ENCODE measurements at places on chromosomes 7 and 10.

- no peak for DNase-seq
Measured at GRCh38 chr7:142508251-142508650, 241.0 kb upstream of the PRSS1 start.

DNA sequence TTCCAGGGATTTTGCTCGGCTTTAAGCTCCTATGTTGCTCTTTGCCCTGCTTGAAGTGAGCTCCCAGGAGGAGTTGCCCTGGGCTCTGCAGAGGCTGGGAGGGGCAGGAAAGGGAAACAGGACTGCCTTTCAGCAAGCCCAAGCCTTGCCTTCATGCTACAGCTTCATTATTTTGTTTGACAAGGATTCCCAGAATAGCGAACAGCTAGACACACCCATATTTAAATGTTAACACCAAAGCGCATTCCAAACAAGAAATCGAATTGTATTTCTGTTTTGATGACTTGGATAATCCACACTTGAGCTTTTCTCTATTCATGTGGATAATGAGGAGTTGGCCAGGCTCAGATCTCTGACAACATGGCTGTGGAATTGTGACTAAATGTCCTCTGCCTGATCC lies 6.3 kb downstream of the KIAA1217 start:
- DNase-seq, result no peak

DNA sequence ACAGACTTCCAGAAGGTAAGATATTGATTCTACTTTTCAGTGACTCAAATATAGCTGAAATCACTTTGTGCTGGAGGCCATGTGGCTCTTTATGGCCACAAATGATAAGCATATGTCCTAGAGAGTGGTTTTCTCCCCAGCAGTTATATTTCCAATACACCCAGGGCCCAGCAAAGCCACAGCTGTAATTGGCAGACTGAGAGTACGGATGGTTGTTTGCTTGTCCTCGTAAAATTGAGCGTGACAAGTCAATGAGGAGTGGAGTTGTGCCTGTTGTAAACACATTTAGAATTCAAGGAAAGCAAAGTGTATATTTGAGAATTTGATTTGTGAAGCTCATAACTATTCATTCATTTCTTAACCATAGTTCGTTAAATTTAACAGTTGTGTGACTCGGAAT lies 201.8 kb downstream of the LHFPL3 start:
- DNase-seq, result peak; percentile 20

DNA sequence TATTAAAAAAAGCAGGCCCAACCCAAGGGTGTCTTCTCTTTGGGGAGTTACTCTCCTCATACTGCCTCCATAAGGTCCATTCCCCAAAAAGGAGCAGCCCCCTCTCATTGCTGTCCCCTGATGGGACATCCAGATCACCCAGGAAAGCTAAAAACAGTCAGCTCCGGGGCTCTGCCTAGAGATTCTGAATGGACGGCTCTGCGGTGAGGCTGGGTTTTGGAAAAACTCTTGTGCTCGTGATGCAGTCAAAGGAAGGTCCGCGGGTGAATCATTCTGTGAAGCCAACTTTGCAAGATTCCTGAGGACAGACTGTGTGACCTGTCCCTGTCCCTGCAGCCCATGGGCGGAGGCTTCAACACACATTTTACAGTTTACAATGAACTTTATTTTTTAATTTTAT lies 351.5 kb downstream of the TYW1 start:
- DNase-seq, result no peak

DNA sequence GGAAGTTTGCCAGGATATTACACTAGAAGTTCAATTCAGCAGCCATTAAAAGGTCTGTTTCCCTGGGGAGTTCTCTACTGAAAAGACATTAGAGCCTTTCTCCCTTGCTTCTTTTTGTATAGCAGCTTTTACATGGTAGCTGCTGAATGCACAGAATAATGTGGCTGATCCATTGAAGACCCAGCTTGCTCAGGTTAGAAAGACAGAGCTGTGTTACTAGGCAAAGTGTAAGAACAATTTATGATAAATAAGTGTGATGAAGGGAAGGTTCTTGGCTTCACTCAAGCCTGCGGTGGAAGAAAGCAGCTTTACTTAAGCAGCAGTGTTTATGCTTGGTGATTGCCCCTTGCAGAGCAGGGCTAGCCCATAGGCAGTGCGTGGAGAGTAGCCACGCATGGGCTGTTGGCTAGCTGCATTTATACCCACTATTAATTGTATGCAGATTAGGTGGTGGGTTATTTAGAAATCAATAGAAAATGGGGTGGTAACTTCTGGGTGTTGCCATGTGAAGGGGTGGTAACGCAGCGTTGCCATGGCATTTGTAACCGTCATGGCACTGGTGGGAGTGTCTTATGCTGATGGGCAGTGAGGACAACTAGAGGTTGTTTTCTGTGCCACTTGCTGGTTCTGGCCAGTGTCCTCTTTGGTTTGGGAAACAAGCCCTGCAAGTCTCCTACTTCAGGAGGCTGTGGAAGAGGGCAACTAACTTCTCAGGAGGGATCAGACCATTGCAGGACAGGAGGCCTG lies 942.9 kb downstream of the NRG3 start:
- no peak for DNase-seq

- no peak for DNase-seq
Measured at GRCh38 chr10:25072786-25073185, 56.4 kb downstream of the THNSL1 start.

DNA sequence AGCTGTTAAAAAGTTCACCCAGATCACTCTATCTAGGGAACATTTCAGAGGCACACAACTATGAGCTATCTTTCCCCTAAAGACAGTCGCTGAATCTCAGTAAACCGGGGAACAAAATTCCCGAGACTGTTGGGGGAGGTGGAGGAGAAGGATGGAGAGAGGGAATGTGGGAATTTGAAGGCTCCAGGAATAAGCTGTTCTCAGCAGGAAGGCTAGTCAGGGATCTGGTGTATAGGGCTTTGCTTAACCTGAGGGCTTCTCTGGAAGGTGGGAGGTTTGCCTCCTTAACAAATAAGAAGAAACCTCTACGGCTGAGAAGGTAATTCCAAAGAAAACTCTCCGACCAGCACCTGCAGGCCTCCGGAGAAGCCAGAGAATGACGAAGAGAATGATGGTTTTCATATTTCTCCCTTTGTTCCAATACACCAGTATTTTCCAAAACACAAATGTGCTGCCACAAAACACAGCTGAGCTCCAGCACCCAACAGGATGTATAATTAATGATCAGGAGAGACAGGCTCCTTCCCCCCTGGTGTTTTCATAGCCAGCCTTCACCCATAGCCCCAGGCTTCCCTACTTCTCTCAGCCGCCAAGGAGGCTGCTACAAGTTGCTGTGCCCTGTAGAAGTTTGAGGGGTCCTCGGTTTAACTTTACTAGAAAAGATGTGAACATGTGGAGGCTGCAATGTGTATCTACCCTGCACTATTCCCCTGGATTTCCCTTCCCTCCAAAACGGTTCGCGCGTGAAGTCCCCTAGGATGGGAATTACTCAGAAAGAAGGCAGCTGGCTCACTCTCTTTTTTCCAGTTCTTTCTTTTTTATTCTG lies 2.0 kb downstream of the KCNMA1 start:
- no peak for DNase-seq

DNA sequence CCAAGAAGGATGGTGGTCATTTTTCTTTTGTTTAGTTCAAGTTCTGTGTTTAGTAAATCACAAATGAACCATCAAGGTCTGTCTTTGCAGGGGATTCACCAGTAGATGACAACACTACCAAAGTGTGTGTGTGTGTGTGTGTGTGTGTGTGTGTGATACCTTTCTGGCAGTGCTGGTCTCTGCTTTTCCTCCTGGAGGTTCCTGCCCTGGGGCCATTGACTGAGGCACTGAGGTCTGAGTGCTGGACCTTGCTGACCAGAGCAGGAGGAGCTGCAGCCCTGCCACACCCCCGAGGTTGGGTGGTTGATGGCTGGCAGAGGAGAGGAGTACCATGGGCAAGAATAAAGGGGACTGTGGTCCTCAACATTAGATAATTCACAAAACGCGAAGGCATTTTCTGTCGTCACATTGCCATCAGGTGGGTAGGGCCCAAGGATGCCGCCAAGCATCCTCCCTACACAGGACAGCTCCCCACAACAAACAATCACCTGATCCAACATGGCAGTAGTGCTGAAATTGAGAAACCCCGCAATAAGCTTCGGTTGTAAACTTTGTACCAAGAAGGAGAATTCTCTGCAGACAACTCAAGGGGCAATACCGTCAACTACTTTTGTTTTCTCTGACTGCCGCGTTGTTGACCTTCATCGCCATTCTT lies 49.5 kb upstream of the PRSS58 start:
- DNase-seq, result no peak

GRCh38 chr10:56095506-56096225 lies 265.4 kb downstream of the ZWINT start:
- DNase-seq, result no peak

DNA sequence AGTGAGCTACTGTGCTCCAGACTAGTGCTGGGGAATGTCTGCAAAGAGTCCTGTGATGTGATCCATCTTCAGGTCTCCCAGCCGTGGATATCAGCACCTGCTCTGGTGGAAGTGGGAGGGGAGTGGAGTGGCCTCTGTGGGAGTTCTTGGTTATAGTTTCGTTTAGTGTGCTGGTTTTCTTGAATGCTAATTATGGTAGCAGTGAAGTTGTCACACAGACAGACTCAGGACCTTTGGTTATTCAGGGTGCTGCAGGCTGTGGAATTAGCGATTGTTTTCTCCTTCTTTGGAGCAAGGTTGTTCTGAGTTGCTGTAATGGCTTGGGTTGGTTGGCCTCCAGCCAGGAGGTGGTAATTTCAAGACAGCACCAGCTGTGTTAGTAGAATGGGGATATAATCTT lies 132.7 kb upstream of the HGF start:
- DNase-seq, result no peak

DNA sequence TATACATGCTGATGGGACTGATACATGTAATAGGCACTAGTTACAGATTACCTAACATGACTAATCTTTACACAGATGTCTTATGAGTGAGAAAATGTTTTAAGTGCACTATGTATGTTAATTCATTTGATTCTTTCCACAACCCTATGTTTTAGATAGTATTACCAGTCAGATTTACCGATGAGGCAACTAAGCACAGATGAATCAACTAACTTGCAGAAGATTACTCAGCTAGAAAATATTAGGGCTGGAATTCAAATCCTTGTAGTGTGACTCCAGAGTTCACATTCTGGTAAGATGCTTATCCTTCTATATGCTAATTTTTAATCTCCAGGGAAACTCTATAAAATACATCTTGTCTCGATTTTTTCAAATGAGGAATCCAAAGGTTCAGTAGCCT lies 964.9 kb downstream of the REEP3 start:
- no peak for DNase-seq

- no peak for DNase-seq
Measured at GRCh38 chr7:128219636-128220035, 21.4 kb upstream of the LEP start.

DNA sequence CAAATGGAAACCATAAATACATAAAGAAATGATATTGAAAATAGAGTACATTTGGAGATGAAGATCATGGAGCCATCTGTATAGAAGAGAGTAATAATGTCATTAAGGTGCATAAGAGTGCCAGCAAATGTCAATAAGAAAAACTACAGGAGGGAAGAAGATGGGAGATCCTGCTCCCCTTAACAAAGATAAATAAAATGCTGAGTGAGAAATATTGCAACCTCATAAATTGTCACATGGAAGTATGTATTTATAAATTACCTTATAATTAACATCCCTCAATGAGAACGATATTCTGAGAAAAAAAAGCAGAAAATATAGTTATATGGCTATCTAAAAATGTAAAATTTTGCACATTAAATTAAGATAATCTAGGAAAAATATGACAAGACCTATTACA lies 155.2 kb upstream of the PRSS1 start:
- DNase-seq, result no peak

GRCh38 chr10:44366941-44367630 lies 17.8 kb downstream of the CXCL12 start:
- DNase-seq, result no peak

GRCh38 chr10:104085801-104086400 lies at the start of gene COL17A1:
Gene COL17A1, minus strand, starts transcription at chr10:104085880. Its CDS starts 5,207 bp downstream, at chr10:104080673.
- no peak for DNase-seq

DNA sequence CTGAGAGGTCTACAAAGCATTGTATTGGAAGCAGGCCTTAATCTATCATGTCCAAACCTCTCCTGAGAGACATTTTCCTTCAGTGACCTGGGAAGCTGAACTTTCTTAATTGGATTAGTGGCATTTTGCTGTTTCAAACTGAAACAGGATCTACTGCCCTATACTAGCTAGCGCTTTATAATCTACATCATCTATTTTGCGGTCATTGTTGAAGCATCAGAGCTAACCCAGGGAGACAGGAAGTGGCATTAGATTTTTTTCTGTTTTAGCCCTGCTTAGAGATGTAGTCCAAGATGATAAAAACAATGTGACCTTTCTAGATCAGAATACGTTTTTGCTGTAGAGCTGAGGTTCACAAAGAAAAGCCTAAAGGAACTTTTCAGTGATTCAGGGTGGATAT lies 147.4 kb upstream of the AGR3 start:
- no peak for DNase-seq

GRCh38 chr7:130356121-130356875 lies 11.7 kb downstream of the CPA5 start:
- DNase-seq, result no peak

DNA sequence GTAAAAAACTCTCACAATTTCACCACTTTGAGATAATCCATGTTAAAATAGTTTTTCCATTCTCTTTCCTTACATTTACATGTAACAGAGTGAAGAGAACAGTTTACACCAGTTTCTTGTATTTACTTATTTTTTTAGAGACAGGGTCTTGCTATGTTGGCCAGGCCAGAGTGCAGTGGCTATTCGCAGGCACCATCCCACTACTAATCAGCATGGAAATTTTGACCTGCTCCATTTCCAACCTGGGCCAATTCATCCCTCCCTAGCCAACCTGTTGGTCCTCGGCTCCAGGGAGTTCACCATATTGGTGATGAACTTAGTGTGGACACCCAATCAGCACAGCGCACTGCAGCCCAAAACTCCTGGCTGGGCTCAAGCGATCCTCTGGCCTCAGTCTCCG lies 74.1 kb downstream of the LYZL2 start:
- no peak for DNase-seq

GRCh38 chr7:861222-861621 lies 15.1 kb upstream of the GET4 start:
- no peak for DNase-seq

DNA sequence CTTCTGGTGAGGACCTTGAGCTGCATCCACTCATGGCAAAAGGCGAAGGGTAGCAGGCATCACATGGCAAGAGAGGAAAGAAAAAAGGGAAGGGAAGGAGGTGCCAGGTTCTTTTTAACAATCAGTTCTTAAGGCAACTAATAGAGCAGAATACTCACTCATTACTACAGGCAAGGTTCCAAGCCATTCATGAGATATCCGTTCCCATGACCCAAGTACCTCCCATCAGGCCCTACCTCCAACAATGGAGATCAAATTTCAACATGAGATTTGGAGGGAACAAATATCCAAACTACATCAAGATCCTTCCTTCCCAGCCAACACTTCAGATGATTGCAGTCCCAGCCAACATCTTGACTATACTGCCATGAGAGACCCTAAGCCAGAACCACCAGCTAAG lies 38.9 kb upstream of the YAE1 start:
- no peak for DNase-seq

- DNase-seq, result no peak
Measured at GRCh38 chr10:6204063-6204340, 1.3 kb downstream of the PFKFB3 start.

Measured in NCI-H1694 treated with DMSO at 0.1 percent for 48 hours (cell line).